ENCODE measurements at places on chromosomes 12 and 14.

DNA sequence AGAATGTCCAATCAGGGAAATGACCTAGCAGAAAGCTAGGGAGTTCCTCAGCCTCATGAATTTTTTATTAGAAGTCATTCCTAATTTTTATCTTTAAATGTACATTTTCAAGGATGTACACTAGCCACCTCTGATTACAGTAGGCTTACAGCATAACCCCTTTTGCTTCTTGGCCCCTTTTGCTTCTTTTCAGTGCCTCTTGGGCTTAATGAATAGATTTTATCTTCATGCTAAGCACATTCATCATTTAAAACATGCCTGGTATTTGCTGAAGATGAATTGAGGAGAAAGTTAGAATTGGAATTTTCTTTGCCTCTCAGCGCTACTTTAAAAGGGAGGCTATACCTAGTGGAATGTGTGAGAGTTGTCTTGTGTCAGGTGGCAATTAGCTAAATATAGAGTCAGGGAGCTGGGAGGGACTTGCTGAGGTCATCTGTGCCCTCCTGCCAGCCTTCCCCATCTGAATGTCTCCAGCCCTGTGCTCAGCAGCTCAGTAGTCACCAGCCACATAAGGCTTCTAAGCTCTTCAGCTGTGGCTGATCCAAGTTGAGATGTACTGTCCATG, 132.1 kb downstream of the SAMD4A start:
- no peak for DNase-seq

DNA sequence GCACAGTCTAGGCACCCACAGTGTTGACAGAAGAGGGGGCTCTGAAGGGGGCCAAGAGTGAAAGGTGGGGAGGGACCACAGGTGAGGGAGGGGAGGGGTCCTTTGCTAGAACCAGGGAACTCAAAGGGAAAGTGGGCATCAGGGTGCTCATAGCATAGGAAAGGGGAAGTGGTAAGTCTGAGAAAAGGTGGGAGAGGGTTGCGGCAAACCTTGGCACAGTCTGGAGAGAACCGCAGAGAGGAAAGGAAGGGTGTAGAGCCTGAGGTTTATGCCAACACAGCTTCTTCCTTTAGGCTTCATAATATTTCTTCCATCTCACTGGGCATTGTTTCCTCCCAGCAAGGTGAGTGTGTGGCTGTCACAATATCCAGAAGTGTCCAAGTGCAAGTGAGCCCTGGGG, 11.5 kb upstream of the PLEK2 start:
- DNase-seq: no peak

DNA sequence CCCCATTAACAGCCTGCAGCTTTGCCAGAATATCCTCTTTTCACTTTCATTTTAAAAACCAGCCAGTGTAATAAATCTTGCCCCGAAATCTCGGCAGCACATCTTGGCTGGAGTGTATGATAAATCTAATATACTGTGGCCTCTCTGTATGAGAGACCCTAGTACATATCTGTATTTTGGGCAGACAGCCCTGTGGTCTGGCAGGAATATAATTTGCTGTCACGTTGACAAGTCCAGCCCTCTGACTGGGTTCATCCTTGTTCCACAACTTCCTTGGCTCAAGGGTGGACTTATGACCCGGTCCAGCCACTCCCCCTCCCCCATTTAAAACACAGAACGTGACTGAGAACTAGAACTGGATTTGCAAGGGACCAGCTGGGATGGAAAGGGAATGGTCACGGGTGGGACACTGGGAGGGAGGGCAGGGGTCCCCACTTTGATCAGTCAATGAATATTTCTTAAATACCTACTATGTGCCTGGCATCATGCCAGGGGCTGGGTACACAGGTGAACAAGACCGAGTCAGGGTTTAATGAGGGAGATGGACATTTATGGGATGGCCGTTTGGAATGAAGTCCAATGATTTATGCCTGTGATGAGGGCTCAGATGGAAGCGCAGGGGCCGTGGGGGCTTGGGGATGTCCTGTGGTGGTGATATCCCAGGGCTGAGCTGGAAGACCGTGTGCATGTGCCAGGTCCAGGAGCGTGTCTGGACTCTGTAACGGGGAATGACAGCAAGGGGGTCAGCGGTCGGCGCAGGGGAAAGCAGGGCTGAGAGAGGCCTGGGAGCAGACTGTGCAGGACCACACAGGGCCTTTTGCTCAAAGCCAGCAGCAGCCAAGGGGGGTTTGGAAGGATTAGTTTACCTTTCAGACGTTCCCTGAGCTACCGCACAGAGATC, 190.5 kb downstream of the PHETA1 start:
- no peak for DNase-seq

- no peak for DNase-seq
These were observed 11.6 kb downstream of the WNT5B start for GRCh38 chr12:1640328-1641234.

DNA sequence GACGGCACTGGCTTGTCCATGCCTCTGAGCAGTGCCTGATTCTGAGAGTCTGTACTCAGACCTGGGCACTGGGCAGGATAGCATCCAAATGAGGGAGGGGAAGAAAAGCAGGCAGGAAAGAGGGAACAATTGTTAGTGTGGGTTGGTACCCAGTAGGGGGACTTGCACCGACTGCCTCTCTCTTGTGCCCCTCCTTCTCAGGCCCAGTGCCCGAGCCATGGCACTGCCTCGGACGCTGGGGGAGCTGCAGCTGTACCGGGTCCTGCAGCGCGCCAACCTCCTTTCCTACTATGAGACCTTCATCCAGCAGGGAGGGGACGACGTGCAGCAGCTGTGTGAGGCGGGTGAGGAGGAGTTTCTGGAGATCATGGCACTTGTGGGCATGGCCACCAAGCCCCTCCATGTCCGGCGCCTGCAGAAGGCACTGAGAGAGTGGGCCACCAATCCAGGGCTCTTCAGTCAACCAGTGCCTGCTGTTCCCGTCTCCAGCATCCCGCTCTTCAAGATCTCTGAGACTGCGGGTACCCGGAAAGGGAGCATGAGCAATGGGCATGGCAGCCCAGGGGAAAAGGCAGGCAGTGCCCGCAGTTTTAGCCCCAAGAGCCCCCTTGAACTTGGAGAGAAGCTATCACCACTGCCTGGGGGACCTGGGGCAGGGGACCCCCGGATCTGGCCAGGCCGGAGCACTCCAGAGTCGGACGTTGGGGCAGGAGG, 2.2 kb downstream of the NAB2 start:
- no peak for DNase-seq

GRCh38 chr12:76220980-76221379, 127.2 kb downstream of the BBS10 start:
- no peak for DNase-seq

GRCh38 chr12:87678453-87678852, 350.7 kb downstream of the C12orf50 start:
- no peak for DNase-seq

DNA sequence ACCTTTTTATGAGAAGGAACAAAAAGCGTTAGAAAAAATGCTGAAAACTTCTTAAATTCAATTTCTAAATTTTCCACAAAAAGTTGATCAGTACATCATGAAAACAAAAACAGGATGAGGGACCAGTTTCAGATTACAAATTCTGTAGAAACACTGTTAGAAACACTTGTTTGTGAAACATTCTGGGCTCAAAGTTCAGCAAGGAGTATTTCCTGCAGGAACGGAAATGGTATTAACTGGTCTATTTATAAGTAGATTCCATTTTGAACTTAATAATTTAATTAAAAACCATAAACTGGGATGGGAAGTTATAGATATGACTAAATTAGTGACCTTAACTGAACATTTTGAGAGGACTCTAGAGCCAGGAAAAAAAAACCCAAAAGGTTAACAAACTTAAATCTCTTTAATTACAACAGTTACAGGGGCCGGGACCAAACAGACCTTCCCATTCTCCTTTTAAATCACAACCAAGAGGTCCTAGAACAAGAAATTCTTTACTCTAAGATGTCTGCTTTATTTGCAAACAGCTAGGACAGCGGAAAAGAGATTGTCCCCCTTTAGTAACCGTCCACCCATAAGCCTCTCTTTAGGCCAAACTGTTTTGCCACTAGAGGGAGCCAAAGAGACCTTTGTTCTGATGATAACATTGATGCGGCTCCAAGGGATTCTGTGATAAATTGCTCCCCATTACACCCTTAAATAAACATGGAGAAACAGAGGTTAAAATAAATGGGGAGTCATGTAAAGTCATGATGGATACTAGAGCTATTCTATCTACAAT, 69.0 kb upstream of the RERGL start:
- peak; percentile 13 for DNase-seq

DNA sequence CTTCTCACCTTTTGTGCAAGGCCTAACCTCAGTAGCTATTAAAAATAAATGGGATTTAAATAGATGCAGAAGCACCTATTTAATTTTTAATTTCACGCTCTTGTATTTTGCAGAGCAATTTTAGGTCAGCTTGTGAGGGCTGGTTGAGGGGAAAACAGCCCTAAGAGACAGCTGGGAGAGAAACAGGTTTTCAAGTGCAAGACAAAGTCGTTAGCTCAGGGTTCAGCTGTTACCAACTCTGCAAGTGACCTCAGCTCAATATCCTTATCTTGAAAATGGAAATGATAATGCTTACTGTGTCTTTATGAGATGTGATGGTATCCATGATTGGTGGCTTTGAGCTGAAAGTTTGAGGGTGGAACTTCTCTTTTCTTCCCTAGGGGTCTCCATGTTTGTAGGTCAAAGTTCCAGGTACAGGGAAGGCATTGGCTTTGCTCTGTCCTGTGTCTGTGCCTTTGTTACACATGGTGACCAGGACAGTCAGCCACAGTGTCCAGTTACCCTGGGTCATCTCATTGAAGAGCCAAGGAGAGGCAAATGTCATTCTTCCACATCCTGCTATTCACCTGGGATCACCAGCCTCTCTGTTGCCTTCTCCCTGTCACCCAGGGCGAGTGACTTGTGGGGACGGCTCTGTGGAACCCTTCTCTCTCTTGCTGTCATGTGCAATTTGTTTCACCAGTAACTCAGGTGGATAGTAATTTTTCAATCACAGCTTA, 100.3 kb downstream of the SAMD4A start:
- no peak for DNase-seq

DNA sequence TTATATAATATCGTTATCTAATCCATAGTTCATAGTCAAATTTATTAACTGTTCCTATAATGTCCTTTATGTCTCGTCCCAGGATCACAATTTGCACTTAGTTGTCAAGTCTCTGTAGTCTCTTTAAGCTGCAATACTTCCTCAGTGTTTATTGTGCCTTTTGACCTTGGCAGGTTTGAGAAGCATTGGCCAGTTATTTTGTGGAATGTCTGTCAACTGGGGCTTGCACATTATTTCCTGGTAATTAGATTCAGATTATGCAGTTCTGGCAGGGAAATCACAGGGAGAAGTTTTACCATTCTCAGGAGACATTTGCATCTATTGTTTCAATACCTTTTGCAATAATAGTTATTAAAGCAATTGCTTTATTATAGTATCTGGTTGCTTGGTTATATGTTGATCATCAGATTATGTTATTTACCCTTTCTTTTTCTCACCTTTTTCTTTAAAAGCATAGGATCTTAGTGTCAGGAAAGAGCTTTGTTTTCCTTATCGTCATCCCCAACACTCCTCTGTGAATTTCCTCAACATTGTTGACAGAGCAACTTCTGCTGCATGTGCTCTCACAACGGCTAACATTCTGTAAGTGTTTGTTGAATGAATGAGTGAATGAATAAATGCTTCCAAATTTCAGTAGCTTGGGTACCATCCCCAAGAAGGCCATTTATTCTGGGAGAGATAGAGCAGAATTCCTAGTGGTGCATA, 3.7 kb upstream of the ART4 start:
- no peak for DNase-seq

DNA sequence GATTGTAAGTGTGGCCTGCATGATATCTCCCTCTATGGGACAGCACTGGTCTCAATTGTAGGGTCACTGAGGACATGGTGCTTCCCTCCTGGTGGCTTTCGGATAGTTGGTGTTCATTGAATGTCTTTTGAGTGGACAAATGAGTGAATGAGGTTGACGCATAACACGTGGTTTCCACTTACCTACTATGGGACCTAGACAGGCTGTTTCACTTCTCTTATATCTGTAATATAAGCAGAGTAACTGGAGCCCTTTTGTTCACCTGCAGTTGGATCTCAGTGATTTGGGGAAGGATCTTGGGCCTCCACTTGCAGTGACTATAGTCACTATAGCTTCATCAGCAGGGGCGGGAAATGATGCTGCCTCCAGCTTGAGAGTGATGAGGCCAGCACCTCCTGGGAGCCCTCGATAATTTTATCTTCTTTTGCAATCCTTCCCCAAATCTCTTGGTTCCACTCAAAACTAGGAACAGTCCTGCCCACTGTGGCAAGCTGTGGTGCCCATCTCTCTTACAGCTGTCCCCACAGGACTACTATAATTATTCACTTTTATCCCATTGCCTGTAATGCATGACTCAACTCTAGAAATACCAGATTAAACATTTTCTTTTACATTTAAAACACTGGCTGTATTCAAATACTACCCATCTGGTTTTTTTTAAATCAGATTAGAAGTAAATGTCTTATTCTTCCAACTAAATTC, 242.9 kb downstream of the CHST11 start:
- DNase-seq: peak; percentile 61

DNA sequence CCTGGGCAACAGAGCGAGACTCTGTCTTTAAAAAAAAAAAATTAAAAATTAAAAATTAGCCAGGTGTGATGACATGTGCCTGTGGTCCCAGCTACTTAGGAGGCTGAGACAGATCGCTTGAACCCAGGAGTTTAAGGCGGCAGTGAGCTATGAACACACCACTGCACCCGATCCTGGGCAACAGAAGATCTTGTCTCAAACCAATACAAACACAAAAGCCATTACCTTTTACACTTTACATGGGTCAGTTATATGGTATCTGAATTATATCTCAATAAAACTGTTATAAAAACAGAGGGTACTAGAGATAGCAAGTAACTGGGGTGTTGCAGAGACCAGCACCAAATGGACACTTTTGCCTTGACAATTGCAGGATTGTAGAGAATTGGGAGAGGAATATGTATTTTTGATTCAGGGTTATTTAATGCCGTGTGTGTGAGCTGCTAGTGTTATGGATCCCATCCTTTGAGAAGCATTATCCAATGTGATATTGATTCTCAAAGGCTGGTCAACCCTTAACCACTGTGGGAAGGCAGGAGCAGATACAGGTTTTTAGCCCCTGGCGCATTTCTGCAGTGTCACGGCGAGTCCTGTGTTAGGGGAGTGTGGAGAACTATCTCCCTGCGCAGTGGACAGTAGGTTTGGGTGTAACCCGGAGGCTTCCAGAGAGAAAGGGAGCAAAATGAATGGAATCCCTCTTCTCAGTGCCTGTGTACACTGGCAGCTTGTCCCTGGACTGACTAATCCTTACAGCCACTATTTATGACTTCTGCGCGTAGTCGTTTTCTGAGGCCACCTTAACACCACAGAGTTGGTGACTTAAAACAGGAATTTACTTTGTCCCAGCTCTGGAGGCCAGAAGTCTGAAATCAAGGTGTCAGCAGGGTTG, 4.3 kb downstream of the PSMD9 start:
- no peak for DNase-seq

- no peak for DNase-seq
These were observed 9.7 kb downstream of the TOX4 start for GRCh38 chr14:21486640-21487087.

GRCh38 chr14:74297986-74298385, 4.7 kb downstream of the ABCD4 start:
- DNase-seq: no peak

- no peak for DNase-seq
These were observed 13.9 kb upstream of the ERC1 start for GRCh38 chr12:977156-977555.

- peak; percentile 37 for DNase-seq
These were observed 1.4 kb downstream of the TRMT61A start for GRCh38 chr14:103530390-103530789.

- DNase-seq: no peak
These were observed 71.3 kb upstream of the MANSC4 start for GRCh38 chr12:27851311-27851710.

- DNase-seq: peak; percentile 64
These were observed 240.0 kb upstream of the CPNE8 start for GRCh38 chr12:39145175-39145999.

- DNase-seq: peak; percentile 53
These were observed 1.6 kb downstream of the DGKA start for GRCh38 chr12:55932551-55932910.

All from activated CD4-positive, alpha-beta T cell treated with anti-CD3 and anti-CD28 coated beads, Interleukin-2, amount 50 U/mL, for 48 hours (primary cell).